CD8-positive, alpha-beta T cell (primary cell): ENCODE measurements at places on chromosomes 5 and 9.

- DNase-seq: no peak
Observed at GRCh38 chr9:90915693-90916092, 114.1 kb downstream of the SYK start.

- no peak for DNase-seq
Observed at GRCh38 chr9:77435277-77435676, 212.8 kb downstream of the GNA14 start.

DNA sequence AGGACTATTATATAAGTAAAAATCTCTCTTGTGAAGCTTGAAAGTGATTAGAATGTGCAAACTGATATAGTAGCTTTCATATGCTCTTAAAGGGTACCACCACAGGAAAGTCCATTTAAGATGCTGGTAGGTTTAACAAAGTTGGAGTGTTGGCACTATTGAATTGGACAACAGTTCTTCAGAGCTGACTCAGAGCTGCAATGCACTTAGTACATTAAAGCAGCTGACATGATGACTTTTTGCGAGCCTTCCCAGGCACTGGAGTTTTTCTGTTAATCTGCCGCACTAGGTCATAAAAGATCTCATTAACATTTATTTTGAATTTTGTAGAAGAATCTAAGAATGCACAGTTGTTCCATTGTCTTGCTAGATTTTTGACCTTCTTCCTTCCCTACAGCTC is 243.8 kb downstream of the ADAMTSL1 start:
- no peak for DNase-seq

- DNase-seq: no peak
Observed at GRCh38 chr9:77756449-77756848, 108.3 kb upstream of the GNA14 start.

- no peak for DNase-seq
Observed at GRCh38 chr5:6705088-6705487, 8.1 kb upstream of the TENT4A start.
